ENCODE measurements at places on chromosomes 5 and 9. TPM values are rescaled to one million over a fixed set of nuclear protein-coding genes. Genes with fewer than 3 reads are reported as not detected.

The C1QTNF2 gene
- total RNA-seq, result not detected

DNA sequence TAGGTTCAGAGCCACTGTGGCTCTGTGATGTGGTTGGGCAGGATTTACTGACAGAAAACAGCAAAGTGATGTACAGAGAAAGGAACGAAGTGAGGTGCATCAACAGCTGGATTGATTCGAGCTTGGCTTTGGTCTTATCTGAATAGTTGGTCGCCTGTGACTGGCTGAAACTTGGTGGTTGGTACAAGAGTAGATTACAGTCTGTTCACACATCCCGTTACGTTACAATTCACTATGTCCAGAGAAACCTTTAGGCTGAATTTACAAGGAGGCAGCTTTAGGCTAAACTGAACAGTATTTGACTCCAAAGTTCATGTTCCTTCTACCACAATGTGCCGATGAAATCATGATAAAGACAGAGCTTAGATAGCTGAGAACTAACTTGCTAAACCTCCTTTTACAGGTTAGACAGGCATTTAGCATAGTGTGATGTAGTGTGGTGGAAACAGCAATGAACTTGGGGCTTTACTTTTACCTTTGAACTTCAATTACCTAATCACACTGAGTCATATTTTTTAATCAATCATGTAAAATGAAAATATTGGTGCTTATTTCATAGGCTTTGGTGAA lies 210.2 kb upstream of the PUM3 start:
- H3K4me1 ChIP-seq, result no peaks in the 10 kb centered on the region
- no peak overlapping the region for H3K27ac ChIP-seq
- DNase-seq, result no peak

GRCh38 chr9:120643061-120643460 lies 63.1 kb upstream of the CDK5RAP2 start:
- no peak overlapping the region for H3K4me3 ChIP-seq
- no peak overlapping the region for H3K27ac ChIP-seq
- no peaks in the 10 kb centered on the region for H3K36me3 ChIP-seq
- H3K27me3 ChIP-seq, result no peaks in the 10 kb centered on the region
- H3K4me1 ChIP-seq, result peaks cover 18% of the 10 kb centered on the region
- no peak for DNase-seq

- no peaks in the 10 kb centered on the region for H3K4me1 ChIP-seq
- peaks cover 21% of the 10 kb centered on the region for H3K27me3 ChIP-seq
- no peaks in the 10 kb centered on the region for H3K36me3 ChIP-seq
- H3K27ac ChIP-seq, result no peak overlapping the region
- no peak for DNase-seq
- no peak overlapping the region for H3K4me3 ChIP-seq
Observed at GRCh38 chr9:87381746-87382145, 115.9 kb upstream of the DAPK1 start.
